ENCODE measurements at places on chromosomes 1 and 21.

- no peak overlapping the region for H3K4me3 ChIP-seq
- H3K27ac ChIP-seq, result no peak overlapping the region
- no peaks in the 10 kb centered on the region for H3K4me1 ChIP-seq
Observed at GRCh38 chr1:4702932-4703331, 48.5 kb downstream of the AJAP1 start.

DNA sequence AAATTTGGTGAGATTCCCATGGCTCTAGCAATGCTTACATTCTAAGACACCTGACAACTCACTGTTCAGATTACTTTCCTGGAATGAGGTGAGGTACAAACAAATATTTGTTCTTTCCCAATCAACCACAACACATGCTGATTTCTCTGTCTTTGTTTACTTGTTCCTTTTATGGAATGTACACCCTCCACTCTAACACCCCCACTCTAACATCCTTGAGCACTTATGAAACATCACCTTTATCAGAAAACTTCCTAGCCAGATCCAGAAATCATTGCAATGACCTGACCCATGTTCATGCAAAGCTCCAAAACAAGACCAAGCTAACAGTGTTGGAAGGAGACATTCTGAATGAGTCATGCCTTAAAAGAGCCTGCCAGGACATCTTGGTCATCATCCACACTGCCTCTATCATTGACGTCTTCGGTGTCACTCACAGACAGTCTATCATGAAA is 35.5 kb downstream of the HSD3B1 start:
- no peak overlapping the region for H3K27ac ChIP-seq
- no peak overlapping the region for H3K4me3 ChIP-seq
- DNase-seq, result no peak
- peaks cover 4% of the 10 kb centered on the region for H3K4me1 ChIP-seq

DNA sequence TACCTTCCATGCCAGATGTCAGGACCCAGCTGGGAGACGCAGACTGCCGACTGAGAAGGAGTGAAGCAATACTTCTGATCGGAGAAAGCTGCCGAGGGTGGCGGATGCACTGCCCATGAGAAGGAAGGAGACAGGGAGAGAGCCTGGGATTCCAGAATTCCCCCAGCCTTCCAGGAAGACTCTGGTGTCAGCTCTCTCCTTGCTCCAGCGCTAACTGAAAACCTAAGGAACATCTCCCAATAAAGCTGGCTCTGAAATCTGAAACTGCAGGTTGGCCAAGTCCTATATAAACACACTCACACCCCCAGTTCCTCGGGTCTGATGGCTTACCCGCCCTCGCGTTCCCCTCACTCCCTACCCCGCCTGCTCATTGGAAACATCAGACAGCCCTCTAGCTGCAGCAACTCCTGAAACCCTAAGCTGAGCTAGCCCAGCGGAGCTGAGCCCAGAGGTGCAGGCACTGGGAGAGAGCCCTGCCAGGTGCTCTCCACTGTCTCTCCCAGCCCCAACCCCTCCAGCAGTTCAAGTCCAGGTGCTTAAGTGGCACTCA is 52.3 kb downstream of the PLEKHA6 start:
- H3K27me3 ChIP-seq, result peaks cover 20% of the 10 kb centered on the region
- no peak overlapping the region for H3K4me3 ChIP-seq
- no peaks in the 10 kb centered on the region for H3K4me1 ChIP-seq
- H3K27ac ChIP-seq, result no peak overlapping the region

DNA sequence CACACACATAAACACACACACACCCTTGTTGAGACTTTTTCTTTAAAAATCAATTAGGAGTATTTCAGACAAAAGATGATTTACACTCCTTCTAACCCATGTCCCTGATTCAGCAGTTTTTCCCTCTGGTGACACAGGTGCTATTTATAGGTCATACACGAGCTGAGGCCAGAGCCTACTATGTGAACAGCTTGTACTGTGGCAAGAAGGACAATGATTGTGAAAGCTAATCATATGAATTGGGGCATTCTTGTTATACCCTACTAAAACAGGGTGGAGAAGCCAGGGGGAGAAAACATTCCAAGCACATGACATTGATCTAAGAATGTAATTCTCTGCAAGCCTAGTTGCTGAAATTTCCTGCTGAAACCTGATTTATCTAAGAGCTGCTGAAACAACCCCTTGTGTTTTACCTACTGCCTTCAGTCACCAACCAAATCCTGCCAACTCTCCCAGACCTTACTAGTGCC is 60.3 kb downstream of the XCL1 start:
- H3K27me3 ChIP-seq, result peaks cover 9% of the 10 kb centered on the region
- no peak overlapping the region for H3K4me3 ChIP-seq
- no peaks in the 10 kb centered on the region for H3K36me3 ChIP-seq
- no peaks in the 10 kb centered on the region for H3K4me1 ChIP-seq
- DNase-seq, result no peak

DNA sequence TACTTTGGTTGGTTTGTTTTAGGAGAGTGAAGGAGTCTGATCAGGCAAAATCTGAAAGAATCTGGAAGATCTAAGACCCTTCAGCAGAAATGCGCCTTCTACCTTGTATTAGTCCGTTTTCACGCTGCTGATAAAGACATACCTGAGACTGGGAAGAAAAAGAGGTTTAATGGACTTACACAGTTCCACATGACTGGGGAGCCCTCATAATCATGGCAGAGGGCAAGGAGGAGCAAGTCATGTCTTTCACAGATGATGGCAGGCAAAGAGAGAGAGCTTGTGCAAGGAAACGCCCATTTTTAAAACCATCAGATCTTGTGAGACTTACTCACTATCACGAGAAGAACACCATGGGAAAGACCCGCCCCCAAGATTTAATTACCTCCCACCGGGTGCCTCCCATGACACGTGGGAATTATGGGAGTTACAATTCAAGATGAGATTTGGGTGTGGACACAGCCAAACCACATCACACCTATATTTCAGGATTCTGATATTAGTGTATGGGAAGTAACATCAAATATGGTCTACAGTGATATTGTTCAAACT is 99.3 kb downstream of the GLUL start:
- H3K27me3 ChIP-seq, result peaks cover 17% of the 10 kb centered on the region
- H3K27ac ChIP-seq, result no peak overlapping the region
- no peak overlapping the region for H3K4me3 ChIP-seq
- H3K4me1 ChIP-seq, result peaks cover 2% of the 10 kb centered on the region
- no peak for DNase-seq

DNA sequence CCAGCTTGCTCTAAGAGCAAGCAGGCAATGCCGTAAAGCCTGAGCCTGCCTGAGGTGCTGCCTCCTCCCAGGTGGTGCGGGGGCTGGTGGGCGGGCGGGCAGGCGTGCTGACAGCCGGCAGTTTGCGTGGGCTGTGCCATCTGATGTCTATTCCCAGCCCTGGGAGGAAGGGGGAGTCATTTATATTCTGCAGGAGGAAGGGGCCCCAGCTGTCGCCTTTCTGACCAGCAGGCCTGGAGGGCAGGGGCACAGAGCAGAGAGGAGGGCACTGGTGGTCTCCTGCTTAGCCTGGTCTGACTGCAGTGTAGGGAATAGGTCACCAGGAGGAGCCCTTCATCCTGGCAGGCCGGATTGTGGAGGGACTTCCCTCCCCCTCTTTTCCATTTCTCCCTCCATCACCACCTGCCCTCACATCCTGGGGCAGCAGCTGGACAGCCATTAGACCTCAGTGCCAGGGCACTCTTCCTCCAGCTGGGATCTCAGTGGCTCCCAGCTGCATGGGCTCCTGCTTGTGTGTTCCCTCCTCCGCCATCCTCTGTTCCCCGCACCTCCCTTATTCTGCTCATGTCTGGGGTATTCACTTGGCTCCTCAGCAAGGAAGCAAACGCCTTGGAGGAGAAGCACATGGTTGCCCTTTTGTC is 4.4 kb downstream of the CYB561D1 start:
- no peak for DNase-seq
- no peak overlapping the region for H3K27ac ChIP-seq
- no peak overlapping the region for H3K4me3 ChIP-seq
- no peaks in the 10 kb centered on the region for H3K27me3 ChIP-seq
- H3K36me3 ChIP-seq, result peaks cover 8% of the 10 kb centered on the region

- no peak overlapping the region for H3K27ac ChIP-seq
- DNase-seq, result no peak
- no peaks in the 10 kb centered on the region for H3K4me1 ChIP-seq
- H3K27me3 ChIP-seq, result no peaks in the 10 kb centered on the region
- no peaks in the 10 kb centered on the region for H3K36me3 ChIP-seq
- no peak overlapping the region for H3K4me3 ChIP-seq
Observed at GRCh38 chr1:68196676-68197075, 35.6 kb downstream of the WLS start.

GRCh38 chr1:119948342-119949214 is 52.3 kb upstream of the ADAM30 start:
- H3K36me3 ChIP-seq, result peaks cover 32% of the 10 kb centered on the region
- H3K4me1 ChIP-seq, result peaks cover 2% of the 10 kb centered on the region
- no peaks in the 10 kb centered on the region for H3K27me3 ChIP-seq
- no peak overlapping the region for H3K27ac ChIP-seq
- peak; percentile 46 for DNase-seq

- H3K4me1 ChIP-seq, result no peaks in the 10 kb centered on the region
- no peaks in the 10 kb centered on the region for H3K27me3 ChIP-seq
- no peak overlapping the region for H3K27ac ChIP-seq
- H3K36me3 ChIP-seq, result peaks cover 1% of the 10 kb centered on the region
Observed at GRCh38 chr1:97913506-97914139, 7.2 kb downstream of the DPYD start.

GRCh38 chr21:45131537-45131999 is 57.2 kb downstream of the ADARB1 start:
- H3K27ac ChIP-seq, result no peak overlapping the region
- peaks cover 4% of the 10 kb centered on the region for H3K36me3 ChIP-seq
- peaks cover 23% of the 10 kb centered on the region for H3K4me1 ChIP-seq
- no peaks in the 10 kb centered on the region for H3K27me3 ChIP-seq

- peaks cover 5% of the 10 kb centered on the region for H3K36me3 ChIP-seq
- DNase-seq, result no peak
- H3K4me3 ChIP-seq, result no peak overlapping the region
- H3K27me3 ChIP-seq, result no peaks in the 10 kb centered on the region
- H3K4me1 ChIP-seq, result no peaks in the 10 kb centered on the region
Observed at GRCh38 chr1:89516055-89516454, 8.6 kb upstream of the LRRC8B start.

GRCh38 chr1:31904339-31905092 is 33.7 kb downstream of the PTP4A2 start:
- H3K4me3 ChIP-seq, result no peak overlapping the region
- peaks cover 32% of the 10 kb centered on the region for H3K4me1 ChIP-seq
- H3K36me3 ChIP-seq, result peaks cover 11% of the 10 kb centered on the region

DNA sequence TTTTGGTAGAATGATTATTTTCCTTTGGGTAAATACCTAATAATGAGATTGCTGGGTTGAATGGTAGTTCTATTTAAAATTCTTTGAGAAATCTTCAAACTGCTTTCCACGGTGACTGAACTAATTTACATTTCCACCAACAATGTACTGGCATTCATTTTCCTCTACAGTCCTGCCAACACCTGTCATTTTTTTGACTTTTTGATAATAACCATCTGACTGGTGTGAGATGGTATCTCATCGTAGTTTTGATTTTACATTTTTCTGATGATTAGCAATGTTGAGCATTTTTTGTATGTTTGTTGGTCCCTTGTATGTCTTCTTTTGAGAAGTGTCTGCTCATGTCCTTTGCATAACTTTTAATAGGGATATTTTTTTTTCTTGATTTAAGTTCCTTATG is 23.5 kb downstream of the KCNK2 start:
- no peak for DNase-seq
- no peaks in the 10 kb centered on the region for H3K36me3 ChIP-seq
- H3K4me1 ChIP-seq, result no peaks in the 10 kb centered on the region
- H3K4me3 ChIP-seq, result no peak overlapping the region
- no peak overlapping the region for H3K27ac ChIP-seq

DNA sequence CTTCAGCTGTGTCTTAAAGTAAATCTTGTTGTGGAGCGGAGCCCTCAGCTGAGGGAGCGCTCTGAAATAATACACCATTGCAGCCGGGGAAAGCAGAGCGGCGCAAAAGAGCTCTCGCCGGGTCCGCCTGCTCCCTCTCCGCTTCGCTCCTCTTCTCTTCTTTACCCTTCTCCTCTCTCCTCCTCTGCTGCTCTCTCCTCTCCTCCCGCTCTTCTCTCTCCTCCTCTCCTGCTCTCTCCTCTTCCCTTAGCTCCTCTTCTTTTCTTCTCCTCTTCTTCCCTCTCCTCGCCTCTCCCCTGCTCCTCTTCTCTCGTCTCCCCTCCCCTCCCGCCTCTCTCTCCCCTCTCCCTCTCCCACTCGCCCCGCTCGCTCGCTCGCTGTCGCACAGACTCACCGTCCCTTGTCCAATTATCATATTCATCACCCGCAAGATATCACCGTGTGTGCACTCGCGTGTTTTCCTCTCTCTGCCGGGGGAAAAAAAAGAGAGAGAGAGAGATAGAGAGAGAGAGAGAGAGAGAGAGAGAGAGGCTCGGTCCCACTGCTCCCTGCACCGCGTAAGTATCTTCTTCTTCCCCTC is at the start of gene PROX1:
TSS of gene PROX1 (plus strand) at position 47 of the 580 bp plus-strand sequence. CDS start 8,563 bp downstream, outside the sequence.
- H3K4me3 ChIP-seq, result peak within 1 kb of the TSS; percentile 89
- peaks cover 37% of the 10 kb centered on the region for H3K27me3 ChIP-seq
- peaks cover 21% of the 10 kb centered on the region for H3K4me1 ChIP-seq
- peaks cover 1% of the 10 kb centered on the region for H3K36me3 ChIP-seq
- H3K27ac ChIP-seq, result peak within 1 kb of the TSS; percentile 85
- DNase-seq, result no peak

DNA sequence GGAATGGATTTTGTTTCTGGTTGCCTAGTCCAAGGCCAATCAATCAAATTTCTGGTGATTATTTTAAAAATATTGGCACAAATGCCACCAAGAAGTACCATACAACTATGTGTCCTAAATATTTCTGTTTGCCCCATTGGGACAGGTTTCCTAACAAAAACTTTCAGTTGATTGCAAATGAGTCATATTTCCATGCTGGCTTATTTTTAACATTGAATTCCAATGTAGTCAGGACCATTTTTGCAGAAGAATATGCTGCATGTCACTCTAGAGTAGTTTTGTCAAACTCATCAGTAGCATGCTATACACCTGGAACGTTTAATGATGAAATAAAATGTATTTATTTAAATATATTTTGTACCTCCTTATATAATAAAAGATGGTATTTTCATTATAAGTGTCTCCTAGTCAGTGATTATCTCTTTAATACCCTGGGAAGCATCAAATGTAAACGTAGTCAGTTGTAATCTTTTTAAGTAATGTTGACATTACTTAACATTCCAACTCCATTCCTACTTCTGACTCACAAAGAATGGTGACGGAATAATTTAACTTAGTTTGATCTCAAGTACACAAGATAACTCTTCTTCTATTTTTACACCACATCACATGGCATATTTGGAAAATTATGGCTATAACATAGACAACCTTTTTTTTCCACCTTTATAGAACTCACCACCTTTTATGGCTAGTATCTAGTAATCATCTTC is 39.0 kb upstream of the USH2A start:
- H3K4me1 ChIP-seq, result no peaks in the 10 kb centered on the region
- H3K27me3 ChIP-seq, result no peaks in the 10 kb centered on the region
- no peak overlapping the region for H3K4me3 ChIP-seq
- H3K27ac ChIP-seq, result no peak overlapping the region
- DNase-seq, result no peak

- H3K4me1 ChIP-seq, result no peaks in the 10 kb centered on the region
- no peak overlapping the region for H3K27ac ChIP-seq
- H3K36me3 ChIP-seq, result peaks cover 4% of the 10 kb centered on the region
- no peaks in the 10 kb centered on the region for H3K27me3 ChIP-seq
Observed at GRCh38 chr21:36841866-36842265, 124.6 kb downstream of the HLCS start.
